Muscle of leg (tissue), 16 donors: ENCODE measurements at places on chromosomes 6 and 20. TPM values are rescaled to one million over a fixed set of nuclear protein-coding genes. Genes with fewer than 3 reads are reported as not detected.

- DNase-seq = no peak
Observed at GRCh38 chr6:2863901-2864300, 22.2 kb upstream of the SERPINB1 start.

- DNase-seq = no peak
Observed at GRCh38 chr6:158519300-158519699, 40.6 kb upstream of the TMEM181 start.

- no peak for DNase-seq
Observed at GRCh38 chr6:137792160-137793033, 74.7 kb upstream of the TNFAIP3 start.

Gene RAET1L
- polyA plus RNA-seq = 0.37 TPM

Gene ACOT8
- 16.9 TPM for polyA plus RNA-seq

Gene SYNJ2
- polyA plus RNA-seq = 10.8 TPM

Gene UBE2J1
- 34.6 TPM for polyA plus RNA-seq
